ENCODE measurements at places on chromosomes 2 and 18. TPM values are rescaled to one million over a fixed set of nuclear protein-coding genes. Genes with fewer than 3 reads are reported as not detected.

GRCh38 chr2:151649966-151650365, 84.3 kb downstream of the NEB start:
- no peak for DNase-seq

DNA sequence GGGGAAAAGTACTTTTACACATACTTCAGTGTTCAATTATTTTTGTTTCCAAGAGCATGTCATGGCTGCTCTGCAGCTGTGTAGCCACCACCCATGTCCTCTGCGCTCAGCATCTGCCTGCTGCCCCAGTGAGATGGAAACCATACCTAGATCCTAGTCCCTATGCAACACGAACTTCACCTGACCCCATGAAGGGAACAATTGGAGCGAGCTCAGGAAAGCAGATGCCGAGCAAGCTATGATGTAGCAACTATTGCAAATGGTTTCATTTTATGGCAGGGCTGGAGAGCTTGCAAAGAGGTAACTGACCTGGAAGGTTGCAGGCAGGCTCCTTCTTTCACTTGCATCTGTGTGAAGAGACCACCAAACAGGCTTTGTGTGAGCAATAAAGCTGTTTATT, 1.3 kb upstream of the CCDC141 start:
- no peak for DNase-seq

DNA sequence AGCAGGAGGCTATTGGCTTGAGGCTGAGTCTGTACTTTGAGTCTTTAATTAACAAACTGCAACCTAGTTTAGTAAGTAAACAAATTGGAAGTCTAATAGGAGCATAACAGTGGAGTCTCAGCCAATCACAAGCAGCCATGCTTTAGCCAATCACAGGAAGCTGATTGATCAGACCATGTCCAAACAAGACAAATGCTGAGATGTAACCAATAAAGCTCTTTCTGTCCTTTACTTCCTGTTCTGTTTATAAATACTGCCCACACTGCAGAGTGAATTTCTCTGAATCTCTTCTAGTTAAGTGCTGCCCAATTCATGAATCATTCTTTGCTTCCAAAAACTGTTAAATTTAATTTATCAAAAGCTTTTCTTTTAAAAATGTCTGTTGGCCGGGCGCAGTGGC, 146.6 kb upstream of the DLX2 start:
- no peak for DNase-seq

DNA sequence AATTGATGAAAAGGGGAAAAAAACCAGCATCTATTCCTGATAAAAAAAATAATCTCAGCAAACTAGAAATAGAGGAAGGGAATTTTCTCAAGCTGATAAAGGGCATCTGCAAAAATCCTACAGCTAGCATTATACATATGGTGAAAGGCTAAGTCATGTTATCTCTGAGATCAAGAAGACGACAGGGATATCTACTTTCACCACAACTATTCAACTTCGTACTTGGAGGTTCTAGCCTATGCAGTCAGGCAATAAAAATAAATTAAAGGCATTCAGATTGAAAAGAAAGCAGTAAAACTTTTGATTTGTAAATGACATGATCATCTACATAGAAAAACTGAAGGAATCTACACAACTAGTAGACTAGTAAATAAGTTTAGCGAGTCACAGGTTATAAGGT, 58.2 kb downstream of the CAB39 start:
- DNase-seq = no peak

DNA sequence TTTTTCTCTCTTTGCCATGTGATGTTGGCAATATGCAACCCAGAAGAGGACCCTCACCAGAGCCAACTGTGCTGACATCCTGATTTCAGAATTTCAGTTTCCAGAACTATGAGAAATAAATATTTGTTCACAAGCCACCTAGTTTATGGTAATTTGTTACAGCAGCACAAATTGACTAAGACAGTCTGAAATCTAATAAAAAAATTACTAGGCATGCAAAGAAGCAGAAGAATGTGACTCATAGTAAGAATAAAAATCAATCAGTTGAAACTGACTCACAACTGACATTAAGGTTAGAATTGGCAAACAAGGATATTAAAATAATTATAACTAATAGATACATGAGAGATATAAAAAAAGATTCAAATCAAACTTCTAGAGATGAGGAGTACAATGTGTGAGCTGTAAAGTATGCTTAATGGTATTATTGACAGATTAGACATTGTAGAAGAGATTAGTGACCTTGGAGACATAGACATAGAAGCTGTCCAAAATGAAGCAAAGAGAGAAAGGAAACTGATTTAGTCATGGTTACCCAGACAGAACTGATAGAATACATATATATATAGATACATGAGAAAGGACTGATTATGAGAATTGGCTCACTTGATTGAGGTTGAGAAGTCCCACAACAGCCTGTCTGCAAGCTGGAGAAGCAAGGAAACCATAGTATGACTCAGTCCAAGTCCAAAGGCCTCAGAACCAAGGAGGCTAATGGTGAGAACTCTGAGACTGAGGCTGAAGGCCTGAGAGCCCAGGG, 27.8 kb upstream of the TTC39C start:
- no peak for DNase-seq

DNA sequence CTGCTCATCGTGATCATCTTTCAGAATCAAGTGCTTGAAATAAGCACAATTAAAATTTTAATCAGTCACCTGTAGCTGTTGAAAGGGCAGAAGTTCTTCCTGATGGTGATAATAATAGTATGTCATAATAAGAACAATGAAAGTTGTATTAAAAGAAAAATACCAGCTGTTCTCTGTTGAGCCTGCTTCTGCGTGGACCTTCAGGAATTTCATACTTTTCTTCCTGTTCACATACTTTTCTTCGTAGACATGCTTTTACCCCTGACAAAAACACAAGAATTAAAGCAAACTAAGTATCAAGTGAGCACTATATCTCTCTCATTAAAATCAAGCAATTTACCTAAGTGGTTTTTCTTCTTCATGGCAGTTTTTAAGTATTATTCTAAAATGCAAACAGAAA, 79.2 kb downstream of the BARD1 start:
- no peak for DNase-seq

DNA sequence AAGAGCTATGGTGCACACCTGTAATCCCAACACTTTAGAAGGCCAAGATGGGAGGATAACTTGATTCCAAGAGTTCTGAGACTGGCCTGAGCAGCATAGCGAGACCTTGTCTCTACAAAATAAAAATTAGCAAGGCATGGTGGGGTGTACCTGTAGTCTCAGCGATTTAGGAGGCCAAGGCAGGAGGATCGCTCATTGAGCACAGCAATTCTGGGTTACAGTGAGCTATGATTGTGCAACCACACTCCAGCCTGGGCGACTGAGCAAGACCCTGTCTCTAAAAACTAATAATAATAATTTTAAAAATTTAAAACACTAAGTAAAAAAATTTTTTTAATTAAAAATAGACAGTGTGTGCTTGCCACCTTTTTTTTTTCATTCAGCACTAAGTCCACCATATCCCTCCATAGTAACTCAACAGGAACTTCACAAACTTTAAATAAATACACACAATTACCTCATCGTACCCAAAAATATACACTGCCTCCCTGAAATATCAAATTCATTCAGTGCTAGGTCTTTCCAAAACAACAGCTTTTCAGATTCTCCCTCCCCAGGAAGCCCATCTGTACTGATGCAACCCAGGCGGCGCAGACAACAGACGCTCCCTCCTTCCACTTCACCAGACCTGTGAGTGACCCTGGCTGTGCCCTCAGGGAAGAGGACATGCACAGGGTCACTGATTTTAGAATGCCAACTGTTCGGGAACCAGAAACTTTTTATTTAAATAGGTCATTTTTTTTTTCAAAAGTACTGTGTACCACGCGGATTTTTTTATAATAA, 29.6 kb downstream of the FAM168B start:
- DNase-seq = no peak

DNA sequence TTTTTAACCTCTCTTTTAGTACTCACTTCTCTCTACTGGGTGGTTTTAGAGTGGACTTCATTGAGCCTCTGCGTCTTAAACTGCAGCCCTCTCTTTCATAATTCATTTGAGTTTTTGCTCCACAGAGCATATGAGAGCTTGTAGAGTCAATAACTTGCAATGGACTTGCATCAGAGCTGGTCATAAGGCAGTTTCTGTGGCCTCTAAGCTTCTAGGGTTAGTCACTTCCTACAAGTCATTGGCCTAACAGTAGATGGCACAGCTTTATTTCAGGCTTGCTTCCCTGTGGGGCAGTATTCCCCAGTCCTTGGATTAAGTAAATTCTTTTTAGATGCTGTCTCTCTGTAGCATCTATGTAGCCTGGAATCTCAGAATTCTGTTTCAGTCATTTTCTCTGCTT, 1435.7 kb downstream of the LRP1B start:
- no peak for DNase-seq

- DNase-seq = no peak
These were observed 53.8 kb downstream of the TRAPPC12 start for GRCh38 chr2:3433339-3433699.

GRCh38 chr2:220966636-220967035, 605.5 kb downstream of the EPHA4 start:
- DNase-seq = no peak

DNA sequence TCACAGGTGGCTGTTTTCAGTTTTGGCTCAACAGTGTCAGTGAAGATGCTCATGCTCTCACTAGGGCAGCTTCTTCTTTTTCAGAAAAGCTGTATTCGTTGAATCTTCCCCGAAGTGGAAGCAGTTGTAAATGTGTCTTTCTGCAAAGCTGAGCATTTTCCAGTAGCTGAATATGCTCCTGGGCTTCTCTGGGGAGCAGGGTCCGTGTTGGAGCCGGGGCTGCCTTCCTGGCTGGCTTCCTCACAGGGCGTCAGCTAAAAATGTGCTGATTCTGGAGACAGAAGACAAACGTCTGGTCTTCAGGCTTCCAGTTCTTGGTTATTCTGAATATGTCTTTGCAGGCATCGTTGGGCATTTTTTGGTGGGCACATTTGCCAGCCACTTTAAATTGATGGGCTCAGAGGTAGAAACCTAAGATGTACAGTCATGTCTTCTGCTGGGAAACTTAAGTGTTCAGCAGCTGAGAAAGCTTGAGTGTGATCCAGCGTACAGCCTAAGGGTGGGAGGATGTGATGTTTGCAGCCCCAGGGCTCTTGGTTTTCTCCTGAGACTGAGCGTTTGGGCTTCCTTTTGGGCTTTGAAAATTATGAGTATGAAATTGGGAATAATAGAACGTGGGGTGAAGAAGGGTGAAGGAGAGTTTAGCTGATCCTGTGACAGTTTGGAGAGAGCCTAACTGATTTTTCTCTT, 19.0 kb downstream of the SETBP1 start:
- DNase-seq = no peak

DNA sequence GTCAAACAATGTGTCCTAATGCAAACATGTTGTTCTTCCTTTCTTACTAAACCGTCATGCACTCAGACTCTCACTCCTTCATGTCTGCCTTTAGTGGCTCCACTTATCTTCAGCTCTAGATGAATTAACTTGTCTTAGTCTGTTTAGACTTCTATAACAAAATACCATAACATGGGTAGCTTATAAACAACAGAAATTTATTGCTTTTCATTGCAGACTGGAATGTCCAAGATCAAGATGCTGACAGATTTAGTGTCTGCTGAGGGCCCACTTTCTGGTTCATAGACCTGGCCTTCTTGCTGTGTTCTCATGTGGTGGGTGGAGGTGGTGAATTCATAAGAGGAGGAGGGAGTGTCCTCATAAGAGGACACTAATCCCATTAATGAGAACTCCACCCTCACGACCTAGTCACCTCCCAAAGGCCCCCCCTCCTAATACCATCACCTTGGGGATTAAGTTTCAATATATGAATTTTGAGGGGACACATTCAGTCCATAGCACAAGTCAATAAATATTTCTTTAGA, 32.3 kb downstream of the RALBP1 start:
- DNase-seq = no peak

Gene RIT2
- not detected for total RNA-seq

Gene GCKR
- not detected for total RNA-seq

Gene UGT1A3
- not detected for total RNA-seq

Gene ZNF804A
- total RNA-seq = not detected

Gene DNAJC5G
- 0.59 TPM for total RNA-seq

Gene LCLAT1
- total RNA-seq = 14.3 TPM

Data from right atrium auricular region (tissue), 2 donors.